Brain microvascular endothelial cell (primary cell): ENCODE measurements at places on chromosomes 3 and 15.

DNA sequence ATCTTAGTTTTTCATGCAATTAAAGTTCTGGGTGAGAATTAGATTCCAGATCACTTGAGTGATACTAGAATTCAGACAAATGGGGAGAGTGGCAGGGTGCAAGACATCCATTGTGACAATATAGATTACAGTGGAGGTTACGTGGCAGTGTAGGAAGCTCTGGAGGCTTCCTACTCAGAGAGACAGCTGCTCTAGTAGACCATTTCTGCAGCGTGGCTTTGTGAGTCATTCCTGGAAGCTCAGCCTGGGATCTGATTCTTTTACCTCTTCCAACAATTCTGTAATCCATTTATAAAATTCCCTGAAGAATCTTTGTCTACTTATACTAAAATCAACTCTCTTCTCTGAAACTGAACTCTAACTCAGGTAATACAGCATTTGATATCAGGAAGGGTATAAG is 90.4 kb upstream of the ASB14 start:
- peak; percentile 26 for DNase-seq

GRCh38 chr15:59385171-59385570 is 12.5 kb upstream of the MYO1E start:
- no peak for DNase-seq

- DNase-seq = peak; percentile 45
These were observed at the start of gene NEO1 for GRCh38 chr15:73051807-73052652. Gene NEO1 (plus strand): TSS chr15:73052463. CDS start chr15:73052676, 213 bp downstream.

GRCh38 chr3:186886202-186886981 is 43.9 kb downstream of the ADIPOQ start:
- DNase-seq = no peak

GRCh38 chr15:61835496-61836106 is 224.6 kb downstream of the VPS13C start:
- DNase-seq = peak; percentile 65

DNA sequence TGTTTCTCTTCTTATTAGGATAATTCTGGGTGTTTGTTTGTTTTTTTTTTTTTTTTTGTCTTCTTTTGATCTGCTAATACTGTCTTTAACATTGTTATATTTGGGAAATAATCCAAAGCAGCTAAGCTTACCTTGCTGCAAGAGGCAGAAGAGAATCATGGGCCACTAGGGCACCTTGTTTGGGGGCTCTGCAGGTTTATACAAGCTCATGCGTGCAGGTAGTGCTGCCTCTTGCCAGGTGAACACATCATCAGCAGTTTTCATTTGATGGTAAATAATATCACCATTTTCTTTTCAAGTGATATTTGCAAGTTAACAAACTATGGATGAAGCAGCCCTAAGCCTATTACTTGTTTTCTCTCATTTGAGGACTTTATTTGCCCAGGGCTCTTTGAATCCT is 37.9 kb downstream of the MAP3K13 start:
- no peak for DNase-seq

DNA sequence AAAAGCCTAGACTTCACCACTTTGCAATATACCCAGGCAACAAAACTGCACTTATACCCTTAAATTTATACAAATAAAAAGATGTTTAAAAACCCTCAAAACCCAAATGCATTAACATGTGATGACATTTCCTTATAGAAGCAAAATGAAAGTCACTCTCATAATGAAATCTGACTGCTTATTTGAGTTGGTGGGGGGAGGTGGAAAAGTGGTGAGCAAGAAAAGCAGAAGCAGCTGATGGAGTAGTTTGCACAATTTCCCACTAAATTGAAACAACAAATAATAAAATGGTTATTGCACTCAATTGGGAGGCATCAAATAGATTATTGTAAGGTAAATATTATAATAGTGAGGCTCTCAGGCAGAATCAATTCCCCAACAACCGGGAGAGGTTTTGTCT is 54.0 kb upstream of the GADL1 start:
- no peak for DNase-seq

DNA sequence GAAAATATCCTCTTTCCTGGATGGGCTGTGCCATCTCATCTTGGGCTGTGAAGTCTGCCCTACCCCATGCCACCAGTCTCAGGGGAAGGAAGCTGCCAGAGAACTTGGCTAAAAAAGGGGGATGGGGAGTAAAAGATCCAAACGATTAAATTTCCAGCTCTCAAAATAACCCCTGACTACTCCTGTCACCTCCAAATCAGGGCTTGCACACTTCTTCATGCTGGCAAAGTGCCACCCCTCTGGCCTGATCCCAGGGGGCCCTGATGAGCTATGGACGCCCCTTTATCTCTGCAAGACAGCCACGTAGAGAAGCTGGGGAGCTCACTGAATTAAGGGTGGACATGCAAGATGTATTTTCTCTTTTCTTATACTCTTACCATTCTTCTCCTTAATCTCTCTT is 1.2 kb upstream of the MLF1 start:
- DNase-seq = no peak

GRCh38 chr15:36880913-36881460 is 219.4 kb downstream of the MEIS2 start:
- no peak for DNase-seq

GRCh38 chr3:37807749-37808148 is 53.9 kb upstream of the CTDSPL start:
- DNase-seq = no peak

DNA sequence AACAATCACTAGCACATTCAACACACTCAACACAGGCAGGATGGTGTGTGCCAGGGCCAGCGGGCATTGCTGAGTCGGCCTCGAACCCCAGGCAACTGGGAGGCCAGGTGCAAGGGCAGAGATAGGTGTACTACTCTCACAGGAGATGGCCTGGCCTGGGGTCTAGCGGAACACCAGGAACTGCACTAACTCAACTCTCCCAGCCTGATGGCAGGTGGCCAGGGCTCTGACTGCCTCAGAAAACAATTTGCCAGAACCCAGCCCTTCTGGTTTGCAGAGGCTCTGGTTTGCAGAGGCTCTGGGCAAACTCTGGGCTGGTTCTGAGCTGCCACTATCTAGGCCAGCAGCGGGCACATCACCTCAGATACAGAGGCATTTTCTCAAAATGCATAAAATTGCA is 229.2 kb upstream of the CHRNA7 start:
- no peak for DNase-seq

- no peak for DNase-seq
These were observed 20.7 kb upstream of the GOLGA6C start for GRCh38 chr15:75237316-75237982.

GRCh38 chr3:149726716-149727407 is 25.4 kb downstream of the COMMD2 start:
- no peak for DNase-seq

GRCh38 chr3:125478326-125478725 is 41.7 kb downstream of the SNX4 start:
- peak; percentile 38 for DNase-seq

DNA sequence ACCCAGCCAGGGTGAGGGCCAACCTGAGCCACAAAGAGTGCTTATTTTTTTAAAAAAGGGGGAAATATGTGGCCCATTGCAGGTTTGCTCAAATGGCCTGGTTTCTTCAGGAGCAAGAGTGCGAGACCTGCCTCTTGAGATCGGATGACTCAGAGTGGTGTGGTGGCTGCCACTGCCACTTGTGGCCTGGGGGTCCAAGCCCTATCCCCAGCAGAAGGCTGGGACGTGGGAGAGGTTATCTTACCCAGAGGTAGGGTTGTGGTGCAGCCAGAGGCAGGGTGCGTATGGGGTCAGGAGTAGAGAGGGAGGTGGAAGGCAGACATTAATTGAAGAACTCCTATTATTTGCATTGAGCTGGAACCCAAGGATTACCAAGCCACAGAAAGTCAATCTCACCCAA is 83.2 kb upstream of the SMAD3 start:
- DNase-seq = no peak

GRCh38 chr3:29751647-29752314 is 470.9 kb downstream of the RBMS3 start:
- DNase-seq = no peak

DNA sequence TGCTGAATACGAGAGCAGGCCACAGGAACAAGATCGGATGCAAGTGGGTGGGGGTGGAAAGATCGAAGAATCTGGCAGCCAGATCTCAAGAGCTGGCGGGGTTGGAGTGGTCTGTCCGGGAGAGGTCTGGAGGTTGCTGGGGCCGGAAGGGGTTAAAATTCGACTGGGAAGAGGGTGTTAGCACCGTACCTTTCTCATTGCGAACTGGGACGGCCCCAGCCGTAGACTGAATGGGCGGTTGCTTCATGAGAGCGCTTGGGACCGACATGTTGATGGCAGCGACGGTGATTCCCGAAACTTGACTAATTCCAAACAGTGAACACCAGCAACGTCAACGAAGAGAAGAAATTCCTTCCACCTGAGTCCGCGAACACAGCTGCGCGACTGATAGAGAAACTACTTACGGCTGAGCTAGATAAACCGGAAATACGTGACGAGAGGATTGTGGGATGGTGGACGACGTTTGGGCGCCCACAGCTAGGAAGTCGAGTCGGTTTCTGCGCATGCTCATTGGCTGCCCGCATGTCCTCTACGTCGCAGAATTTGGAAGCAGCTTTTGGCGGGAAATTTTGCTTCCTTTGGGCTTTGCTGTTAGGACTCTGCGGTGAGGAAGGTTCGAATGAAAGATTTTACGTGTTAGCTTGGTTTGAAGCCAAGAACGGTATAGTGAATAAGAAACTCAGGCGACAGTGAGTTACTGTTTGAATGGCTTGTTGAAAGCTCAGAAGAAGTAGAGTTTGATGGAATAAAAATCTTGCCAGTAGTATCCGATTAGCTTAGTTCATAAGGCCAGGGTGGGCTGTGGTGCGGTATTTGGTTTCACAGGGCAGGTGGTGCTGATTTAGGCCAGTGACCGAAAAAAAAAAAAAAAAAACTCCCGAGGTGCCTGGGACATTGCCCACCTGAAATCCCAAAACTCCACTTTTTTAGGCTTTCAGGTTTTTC is at the start of gene MFAP1:
TSS of gene MFAP1 (minus strand) at position 389 of the 945 bp plus-strand sequence. CDS start at position 268, 121 bp downstream.
- DNase-seq = peak; percentile 96

DNA sequence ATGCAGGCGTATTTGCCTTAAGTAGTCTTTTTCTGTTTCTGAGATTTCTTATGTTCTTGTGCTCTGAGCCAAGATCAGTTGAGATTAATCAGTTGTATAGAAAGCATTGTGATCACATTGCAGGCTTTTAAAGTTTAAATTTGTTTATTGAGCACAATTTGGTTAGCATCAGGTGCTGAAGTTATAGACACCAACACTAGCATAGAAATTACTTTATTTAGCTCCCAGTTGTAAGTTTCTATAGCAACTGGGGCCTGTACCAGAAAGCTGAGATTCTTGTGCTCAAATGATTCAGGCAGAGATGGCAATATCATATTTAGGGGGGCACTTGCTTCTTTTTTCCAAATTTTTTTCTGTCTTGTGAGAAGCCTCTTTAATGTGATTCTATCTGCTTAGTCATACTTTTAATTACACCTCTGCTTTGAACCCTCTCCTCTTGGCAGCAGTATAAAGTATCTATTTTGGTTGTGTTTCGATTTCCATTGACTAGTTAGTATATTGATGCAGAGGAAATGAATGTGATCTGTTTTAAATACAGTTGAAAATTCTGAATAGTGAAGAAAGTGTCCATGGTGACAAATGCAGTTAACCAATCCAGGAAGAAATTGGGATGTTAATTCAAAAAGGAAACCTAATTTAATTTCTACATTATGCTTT is 241.7 kb upstream of the GBE1 start:
- no peak for DNase-seq

- no peak for DNase-seq
These were observed 233.7 kb downstream of the SHQ1 start for GRCh38 chr3:72614394-72615074.

GRCh38 chr15:39106950-39107349 is 473.9 kb upstream of the THBS1 start:
- no peak for DNase-seq

GRCh38 chr3:45183872-45184262 is 37.7 kb upstream of the CDCP1 start:
- DNase-seq = no peak

- DNase-seq = peak; percentile 5
These were observed 85.5 kb downstream of the DMXL2 start for GRCh38 chr15:51536965-51537574.

DNA sequence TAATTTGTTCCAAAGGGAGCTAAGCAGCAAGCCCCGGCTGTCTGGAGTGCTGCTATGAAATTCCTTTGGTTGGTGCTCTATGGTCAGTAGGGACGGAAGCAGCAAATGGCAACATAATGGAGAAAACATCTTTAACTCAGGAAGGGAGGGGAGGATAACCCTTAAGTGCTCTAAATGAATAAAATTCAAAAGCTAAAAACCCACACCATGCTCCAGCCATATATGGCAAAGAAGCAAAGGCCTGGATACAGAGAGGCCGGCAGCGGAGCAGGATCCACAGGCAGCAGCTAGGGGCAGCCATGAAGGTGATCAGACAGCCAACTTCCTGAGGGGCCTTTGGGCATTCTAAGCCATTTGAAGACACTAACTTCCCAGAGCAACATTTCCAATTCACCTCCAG is 38.9 kb downstream of the IL17RD start:
- DNase-seq = no peak

- DNase-seq = no peak
These were observed 13.1 kb downstream of the CCR1 start for GRCh38 chr3:46194868-46195553.

DNA sequence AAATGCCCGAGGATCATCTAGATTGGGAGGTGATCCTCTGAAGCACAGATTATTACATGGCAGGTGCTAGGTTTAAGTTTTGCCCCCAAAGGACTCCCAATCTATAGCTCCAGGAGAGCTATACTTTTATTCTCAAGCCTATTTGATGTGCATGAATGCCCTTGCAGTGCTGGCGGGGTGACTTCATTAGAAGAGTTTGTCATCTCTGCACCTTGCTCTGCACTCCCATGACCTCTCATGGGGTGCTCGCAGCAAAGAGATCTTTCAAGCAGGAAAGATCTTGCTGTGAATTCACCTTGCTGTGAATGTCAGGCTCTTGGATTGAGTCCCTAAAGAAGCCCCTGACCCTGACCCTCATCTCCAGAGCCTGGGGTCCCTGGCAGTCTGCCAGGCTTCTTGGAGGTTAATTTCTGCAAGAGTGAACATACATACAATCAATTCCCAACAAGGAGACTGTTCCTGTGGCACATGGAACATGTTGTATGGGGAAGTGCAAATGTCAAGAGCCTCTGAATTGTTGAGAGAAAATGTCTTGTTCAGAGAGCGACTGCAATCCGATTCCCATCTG is 45.9 kb downstream of the FAM43A start:
- DNase-seq = no peak

- DNase-seq = no peak
These were observed 125.1 kb downstream of the SQOR start for GRCh38 chr15:45759936-45760335.

DNA sequence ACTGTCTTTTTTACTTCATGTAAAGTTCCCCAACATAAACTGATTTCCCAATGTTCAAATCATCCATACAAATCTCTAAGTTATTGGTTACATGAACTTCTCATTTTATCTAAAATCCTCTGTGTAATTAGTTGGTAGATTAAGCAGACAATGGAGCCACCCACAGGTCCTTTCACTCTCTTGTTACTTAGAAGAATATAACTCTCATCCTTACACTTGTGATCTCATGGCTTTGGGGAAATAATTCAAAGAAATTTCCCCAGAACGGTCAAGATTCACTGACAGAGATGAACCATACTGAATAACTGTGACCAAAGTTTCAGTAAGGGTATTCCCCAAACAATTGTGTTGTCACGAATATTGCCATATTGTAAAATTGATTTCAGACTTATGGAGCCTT is 1102.6 kb upstream of the EPHA6 start:
- DNase-seq = no peak
